ENCODE measurements at places on chromosomes 7 and 10.

DNA sequence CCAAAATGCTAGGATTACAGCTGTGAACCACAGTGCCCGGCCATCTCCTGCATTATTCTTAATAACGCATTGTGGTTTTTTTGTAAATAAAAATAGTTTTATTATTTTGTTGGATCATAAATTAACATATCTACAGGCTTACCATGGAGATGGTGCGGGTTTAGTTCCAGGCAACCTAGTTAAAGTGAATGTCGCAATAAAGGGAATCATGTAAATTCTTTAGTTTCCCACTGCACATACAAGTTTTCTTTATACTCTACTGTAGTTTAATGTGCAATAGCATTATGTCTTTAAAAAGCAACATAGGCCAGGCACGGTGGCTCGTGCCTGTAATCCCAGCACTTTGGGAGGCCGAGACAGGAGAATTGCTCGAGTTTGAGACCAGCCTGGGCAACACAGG is 2.4 kb downstream of the PRKRIP1 start:
- no peak for DNase-seq

GRCh38 chr7:106062521-106062931 is 49.6 kb downstream of the SYPL1 start:
- DNase-seq, result no peak

DNA sequence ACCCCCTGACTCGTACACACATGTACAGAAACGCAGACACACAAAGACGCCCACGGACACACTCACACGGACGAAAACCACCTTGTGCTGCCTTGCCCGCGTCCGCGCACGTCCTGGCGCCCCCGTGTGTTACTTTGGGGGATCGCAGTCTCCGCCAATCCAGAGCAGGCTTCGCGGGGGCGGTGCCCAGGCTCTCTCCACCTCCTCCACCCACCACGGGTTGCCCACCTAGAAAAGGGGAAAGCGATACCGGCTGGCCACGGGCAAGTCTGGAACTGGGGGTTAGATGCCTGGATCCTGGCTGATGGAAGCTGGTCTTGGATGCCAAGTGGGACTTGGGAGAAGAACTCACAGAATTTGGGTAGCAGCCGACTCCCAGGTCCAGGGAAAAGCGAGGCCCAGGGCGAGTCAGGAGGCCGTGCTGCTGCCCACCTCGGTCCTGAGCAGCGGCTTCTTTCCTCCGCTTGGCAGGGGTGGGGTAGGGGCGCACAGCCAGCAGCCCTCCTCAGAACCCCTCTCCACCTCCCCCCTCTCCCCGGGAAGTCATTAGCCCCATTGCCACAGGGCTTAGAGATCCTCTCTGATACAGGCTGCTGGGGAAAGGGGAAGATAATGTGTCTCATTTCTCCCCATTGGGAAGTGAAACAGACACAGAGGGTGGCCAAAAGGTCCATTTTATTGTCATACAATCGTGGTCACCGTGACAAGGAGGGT is 4.6 kb upstream of the VGF start:
- DNase-seq, result no peak

GRCh38 chr10:2972216-2972615 is 95.1 kb upstream of the PFKP start:
- no peak for DNase-seq

DNA sequence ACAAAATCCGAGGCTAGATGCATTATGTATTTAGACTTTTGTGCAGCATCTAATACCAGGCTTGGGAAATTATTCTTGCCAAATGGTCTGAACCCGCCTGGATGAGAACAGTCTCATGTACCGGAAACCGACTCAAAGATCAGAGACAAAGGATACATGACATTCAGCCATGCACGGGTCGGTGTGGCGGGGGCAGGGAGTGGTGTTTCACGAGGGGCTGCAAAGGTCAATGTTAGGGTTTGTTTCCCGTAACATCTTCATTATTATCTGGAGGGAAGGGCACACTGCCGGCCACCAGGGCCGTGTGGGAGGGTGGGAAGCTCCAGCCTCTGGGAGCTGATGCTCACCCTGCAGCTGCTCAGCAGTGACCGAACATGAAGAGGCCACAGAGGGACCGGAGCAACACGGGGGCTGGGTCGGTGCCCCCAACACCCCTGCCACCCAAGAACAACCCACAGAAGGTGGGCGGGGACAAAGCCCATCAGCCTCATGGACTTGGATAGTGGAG is 23.1 kb downstream of the CNPY1 start:
- no peak for DNase-seq

GRCh38 chr10:117455346-117455745 is 80.1 kb upstream of the PDZD8 start:
- no peak for DNase-seq

DNA sequence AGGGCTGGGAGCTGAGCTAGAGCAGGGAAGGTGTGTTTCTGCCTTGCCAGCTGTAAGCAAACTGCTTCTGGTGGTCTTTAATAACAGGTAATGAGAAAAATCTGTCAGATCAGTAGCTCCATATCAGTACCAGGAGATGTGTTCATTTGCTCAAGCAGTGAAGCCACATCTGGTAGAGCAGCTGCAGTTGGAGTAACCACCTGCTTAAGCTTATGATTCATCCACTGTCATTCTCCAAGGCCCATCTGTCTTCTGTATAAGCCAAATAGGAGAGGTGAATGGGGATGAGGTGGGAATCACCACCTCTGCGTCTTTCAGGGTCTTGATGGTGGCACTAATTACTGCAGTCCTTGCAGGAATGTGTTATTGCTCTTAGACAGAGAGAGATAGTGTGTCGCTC is 18.4 kb upstream of the COBL start:
- DNase-seq, result no peak

GRCh38 chr7:12199363-12199762 is 11.7 kb upstream of the TMEM106B start:
- DNase-seq, result no peak

DNA sequence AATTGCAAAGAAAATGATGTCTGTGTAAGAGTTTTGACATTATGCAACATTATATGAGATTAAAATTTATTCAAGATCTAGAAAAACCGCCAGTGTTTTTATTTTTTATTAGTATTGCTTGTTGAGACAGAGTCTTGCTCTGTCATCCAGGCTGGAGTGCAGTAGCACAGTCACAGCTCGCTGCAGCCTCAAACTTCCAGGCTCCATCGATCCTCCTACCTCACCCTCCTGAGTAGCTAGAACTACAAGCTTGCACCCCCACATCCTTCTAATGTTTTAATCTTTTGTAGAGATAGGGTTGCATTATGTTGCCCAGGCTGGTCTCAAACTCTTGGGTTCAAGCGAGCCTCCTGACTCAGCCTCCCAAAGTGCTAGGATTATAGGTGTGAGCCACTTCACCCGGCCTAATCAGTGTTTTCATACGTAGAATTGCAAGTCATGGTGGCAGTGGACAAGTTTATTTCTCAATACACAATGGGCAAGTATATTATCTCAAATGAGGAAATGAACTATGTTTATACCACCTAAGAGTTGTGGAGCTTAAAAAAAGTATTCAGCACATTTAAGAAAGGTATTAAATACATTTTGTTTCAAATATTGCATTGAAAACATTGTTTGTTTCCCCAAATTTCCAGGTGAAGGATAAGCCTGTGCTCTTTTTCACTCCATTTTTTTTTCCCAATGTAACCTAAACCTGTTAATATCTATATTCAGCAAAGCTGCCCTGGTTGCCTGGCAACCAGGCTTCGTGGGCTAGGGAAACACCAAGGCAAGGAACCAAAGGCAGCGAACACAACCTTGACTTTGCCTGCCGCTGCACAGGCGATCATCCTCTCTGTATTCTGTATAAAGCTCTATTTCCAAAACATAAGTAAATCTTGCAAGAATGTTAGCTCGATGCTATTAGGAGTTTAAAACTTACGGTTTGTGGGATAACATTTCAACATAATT is 163.9 kb downstream of the CACNB2 start:
- DNase-seq, result no peak

GRCh38 chr7:106166651-106167342 is 54.7 kb upstream of the SYPL1 start:
- no peak for DNase-seq
